ENCODE measurements at places on chromosomes 12 and 14. TPM values are rescaled to one million over a fixed set of nuclear protein-coding genes. Genes with fewer than 3 reads are reported as not detected.

Gene CCDC177
- not detected for total RNA-seq

Gene RNASE7
- not detected for total RNA-seq

Gene RD3L
- not detected for total RNA-seq

Gene FOXG1
- total RNA-seq, result not detected

GRCh38 chr14:22844221-22845102 is 8.1 kb downstream of the MMP14 start:
- DNase-seq, result no peak

DNA sequence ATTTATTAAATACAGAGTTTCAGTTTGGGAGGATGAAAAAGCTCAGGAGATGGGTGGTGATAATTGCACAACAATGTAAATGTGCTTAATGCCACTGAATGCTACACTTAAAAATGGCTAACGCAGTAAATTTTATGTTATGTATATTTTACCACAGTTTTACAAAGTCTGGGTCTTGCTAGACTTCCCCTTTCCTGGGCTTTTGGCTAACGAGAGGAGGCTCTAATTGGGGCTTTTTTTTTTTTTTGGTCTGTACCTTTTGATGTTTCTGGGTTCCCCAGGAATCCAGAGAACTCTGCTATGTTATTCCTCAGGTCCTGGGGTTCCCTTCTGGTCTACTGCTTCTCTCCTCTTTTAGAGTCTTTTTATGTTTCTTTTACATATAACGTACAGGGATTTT is 355.5 kb downstream of the CACNA1C start:
- DNase-seq, result no peak

DNA sequence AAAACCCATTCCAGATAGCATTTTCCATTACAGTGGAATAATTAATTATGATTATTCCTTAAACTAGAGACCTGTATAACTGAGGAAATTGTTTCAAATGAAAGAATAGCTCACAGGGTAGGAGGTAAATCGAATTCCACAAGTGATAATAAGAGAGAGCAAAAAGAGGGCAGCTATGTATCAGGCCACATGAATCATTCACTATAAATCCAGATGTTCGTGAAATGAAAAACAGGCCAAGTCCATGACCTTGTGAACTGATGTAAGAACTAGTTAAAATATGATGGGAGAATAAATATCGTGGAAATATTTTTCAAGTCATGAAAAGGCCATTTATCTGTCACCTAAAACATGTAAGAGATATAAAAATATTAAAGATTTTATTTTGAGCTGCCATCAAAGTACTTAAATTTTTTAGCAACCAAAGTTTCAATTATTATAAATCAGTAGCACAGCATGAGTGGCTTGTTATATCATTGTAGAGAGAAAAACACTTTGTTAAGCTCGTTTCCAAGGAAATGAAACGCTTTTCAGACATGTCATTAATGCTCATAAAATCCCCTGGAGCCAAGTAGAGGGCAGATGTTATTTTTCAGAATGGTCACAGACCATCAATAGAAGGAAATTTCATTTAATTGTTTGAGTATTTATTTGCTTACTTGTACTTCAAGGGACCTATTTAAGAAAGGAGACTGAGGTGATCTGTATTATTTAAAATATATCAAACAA is 120.6 kb upstream of the CDKN3 start:
- no peak for DNase-seq

GRCh38 chr12:39923364-39923763 is 182.5 kb downstream of the SLC2A13 start:
- DNase-seq, result no peak

GRCh38 chr14:36075203-36075602 is 101.3 kb downstream of the PTCSC3 start:
- no peak for DNase-seq

GRCh38 chr12:21980544-21980943 is 39.3 kb upstream of the ABCC9 start:
- DNase-seq, result no peak

- no peak for DNase-seq
Measured at GRCh38 chr12:54217774-54218241, 29.0 kb upstream of the SMUG1 start.

- DNase-seq, result no peak
Measured at GRCh38 chr14:60965402-60965801, 15.5 kb downstream of the TRMT5 start.

DNA sequence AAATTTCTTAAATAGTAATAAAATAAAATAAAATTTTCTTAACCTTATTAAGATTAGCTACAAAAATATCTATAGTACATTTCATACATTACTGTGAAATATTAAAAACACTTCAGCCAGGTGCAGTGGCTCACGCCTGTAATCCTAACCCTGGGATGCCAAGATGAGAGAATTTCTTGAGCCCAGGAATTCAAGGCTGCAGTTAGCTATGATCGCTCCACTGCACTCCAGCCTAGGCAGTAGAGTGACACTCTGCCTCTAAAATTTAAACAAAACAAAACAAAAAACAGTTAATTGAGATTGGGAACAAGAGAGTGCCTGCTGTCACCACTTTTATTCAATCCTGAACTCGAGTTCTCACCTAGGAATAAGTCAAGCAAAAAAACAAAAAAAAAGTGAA is 95.0 kb upstream of the CPNE8 start:
- DNase-seq, result no peak

All from naive thymus-derived CD8-positive, alpha-beta T cell (primary cell).